ENCODE measurements at places on chromosomes 1 and 21.

GRCh38 chr1:80893115-80893514, 907.6 kb upstream of the ADGRL2 start:
- no peak for DNase-seq

GRCh38 chr1:46301406-46301807, 2.0 kb downstream of the LRRC41 start:
- no peak for DNase-seq

DNA sequence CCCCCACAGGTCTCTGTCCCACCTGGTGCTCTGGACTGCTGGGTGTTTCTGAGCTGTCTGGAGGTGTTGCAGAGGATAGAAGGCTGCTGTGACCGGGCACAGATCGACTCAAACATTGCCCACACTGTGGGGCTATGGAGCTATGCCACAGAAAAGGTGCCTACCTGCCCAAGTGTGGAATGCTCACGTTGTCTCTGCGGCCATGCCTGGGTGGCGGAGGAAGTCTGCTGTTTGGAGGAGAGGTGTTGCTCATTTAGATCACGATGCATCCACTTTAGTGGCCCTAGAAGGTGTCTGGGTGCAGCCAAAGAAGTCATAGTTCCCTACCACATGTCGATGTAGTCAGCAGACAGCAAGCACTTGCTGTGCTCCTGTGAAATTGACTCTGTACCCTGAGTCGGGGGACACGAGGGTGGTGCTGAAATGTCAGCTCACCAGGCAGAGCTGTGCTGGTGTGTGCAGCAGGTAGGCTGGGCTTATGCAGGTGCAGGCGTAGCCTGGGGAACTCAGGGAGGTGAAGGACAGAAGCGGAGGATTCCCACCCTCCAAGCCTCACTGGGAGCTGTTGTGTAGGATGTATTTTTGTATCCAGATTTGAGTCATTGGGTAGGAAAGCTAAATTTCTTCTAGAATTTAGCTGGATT, 32.8 kb upstream of the PWP2 start:
- no peak for DNase-seq

- DNase-seq = no peak
Measured at GRCh38 chr21:20302084-20302483, 696.1 kb upstream of the NCAM2 start.

DNA sequence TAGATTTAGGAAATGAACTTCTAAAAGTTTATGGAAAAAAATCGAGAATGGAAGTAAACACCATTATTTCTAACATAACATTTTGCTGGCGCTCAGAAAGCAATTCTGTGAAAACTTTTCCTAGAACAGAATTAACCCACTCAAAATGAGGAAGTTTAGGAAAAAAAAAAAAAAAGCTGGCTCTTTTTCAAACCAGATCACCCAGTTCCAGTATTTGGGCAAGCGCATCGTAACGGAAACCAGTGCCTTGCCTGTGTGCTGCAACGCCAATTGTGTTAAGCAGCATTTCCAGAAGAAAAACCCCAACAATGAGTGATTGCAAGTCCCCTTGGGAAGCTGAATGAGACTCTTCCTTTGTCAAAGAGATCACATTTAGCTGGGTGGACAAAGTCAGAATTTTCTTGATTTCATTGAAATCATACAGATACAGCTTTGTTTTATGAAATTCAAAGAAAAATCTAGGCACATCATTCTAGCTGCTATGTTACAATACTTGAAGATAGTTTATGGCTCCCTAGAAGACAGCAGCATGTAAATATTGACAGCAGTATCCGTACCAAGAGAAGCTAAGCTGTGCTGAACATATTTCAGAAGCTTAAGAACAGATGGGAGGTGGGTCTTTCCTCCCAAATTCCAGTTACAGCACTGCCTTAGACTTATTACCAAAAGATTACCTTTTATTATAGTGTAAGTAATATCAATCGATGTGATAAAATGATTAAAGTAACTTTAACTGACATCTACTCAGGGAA, 113.4 kb downstream of the ERG start:
- DNase-seq = peak; percentile 44

DNA sequence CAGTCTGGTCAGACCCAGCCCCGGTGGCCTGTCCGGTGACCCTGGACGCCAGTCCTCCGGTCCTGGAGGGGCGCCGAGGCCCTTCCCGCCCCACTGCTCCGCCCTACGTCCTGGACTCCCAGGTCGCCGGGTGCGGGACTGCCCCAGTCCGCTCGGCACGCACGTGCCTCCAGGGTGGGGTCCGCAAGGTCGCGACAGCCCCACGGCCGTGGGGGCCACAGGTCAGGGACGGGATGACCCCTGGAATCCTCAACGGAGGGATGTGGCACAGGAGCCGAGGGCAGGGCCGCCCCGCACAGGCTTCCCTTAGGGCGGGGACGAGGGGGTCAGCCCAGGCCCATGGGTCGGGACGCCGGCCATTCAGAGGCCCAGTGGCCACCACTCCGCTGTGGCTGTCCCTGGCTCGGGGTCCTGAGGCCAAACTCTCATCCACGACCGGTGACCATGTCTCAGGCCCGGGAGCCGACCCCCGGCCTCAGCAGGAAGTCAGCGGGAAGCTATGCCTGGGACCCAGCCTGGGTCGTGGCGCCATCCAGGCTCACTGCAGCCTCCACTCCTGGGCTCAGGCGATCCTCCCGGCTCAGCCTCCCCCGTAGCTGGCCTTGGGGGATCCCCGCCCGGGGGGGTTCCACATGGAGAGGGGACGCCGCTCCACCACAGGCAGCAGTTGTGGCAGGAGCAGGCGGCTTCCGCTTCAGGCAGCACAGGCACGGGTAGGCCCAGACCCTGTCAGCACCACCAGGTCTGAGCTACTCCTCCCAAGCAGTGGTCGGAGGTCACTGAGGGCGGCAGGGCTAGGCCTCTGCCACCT, 599 bp upstream of the TMEM240 start:
- DNase-seq = no peak

GRCh38 chr1:202170726-202171125, 10.3 kb upstream of the PTPN7 start:
- no peak for DNase-seq

DNA sequence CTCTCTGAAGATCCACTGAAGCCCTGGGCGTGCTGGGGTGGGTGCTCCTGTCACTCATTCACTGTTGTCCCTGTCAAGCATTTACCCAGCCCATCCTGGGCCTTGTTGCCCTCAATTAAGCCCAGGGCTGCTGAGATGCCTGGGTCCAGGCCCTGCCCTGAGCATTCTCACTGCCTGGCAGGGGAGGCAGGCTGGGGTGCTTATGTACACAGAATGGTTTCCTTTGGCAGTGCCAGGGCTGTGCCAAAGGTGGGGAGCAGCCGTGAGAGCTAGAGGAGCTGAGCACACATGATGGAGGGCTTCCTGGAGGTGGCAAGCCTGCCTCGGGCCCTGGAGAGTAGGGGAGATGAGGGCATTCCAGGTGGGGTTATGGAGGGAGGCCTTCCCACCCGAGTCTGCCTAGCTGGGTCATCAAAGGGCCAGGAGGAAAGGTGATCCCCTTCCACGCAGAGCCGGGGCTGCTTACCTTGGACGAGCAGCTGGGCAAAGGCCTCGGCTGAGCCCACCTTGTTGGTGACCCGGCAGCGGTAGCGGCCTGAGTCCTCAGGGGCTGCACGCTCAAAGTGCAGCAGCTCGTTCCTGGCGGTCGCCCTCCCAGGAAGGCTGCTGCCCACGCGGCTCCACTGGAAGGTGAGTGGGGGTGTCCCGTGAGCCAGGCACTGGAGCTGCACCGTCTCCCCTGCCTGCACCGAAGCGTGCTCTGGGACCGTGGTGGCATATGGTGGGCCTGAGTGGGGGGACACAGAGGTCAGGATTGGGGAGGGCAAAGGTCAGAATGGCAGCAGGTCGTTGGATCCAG, 26.5 kb downstream of the LDLRAD2 start:
- DNase-seq = no peak

- no peak for DNase-seq
Measured at GRCh38 chr1:107389410-107390396, 248.9 kb downstream of the NTNG1 start.

- no peak for DNase-seq
Measured at GRCh38 chr1:17190010-17190995, 14.6 kb upstream of the PADI1 start.

DNA sequence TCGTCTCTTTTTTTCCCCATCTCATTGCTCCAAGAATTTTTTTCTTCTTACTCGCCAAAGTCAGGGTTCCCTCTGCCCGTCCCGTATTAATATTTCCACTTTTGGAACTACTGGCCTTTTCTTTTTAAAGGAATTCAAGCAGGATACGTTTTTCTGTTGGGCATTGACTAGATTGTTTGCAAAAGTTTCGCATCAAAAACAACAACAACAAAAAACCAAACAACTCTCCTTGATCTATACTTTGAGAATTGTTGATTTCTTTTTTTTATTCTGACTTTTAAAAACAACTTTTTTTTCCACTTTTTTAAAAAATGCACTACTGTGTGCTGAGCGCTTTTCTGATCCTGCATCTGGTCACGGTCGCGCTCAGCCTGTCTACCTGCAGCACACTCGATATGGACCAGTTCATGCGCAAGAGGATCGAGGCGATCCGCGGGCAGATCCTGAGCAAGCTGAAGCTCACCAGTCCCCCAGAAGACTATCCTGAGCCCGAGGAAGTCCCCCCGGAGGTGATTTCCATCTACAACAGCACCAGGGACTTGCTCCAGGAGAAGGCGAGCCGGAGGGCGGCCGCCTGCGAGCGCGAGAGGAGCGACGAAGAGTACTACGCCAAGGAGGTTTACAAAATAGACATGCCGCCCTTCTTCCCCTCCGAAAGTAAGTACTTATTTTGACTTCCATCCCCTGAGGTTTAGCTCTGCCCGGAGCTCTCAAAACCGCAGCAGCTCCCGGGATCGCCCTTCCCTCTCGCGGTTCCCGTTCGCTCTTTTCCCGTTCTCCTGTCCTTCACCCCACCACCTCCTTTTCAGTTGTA, 1.5 kb downstream of the TGFB2 start:
- DNase-seq = no peak

- no peak for DNase-seq
Measured at GRCh38 chr1:22854688-22855565, 117.7 kb downstream of the LACTBL1 start.

GRCh38 chr1:16998589-16998988, 13.1 kb downstream of the ATP13A2 start:
- no peak for DNase-seq

Data from pons (tissue), 1 donor.